ENCODE measurements at places on chromosomes 7 and 10. TPM values are rescaled to one million over a fixed set of nuclear protein-coding genes. Genes with fewer than 3 reads are reported as not detected.
A peak's percentile ranks its signal among the peaks of the same experiment; 100 is the strongest.

DNA sequence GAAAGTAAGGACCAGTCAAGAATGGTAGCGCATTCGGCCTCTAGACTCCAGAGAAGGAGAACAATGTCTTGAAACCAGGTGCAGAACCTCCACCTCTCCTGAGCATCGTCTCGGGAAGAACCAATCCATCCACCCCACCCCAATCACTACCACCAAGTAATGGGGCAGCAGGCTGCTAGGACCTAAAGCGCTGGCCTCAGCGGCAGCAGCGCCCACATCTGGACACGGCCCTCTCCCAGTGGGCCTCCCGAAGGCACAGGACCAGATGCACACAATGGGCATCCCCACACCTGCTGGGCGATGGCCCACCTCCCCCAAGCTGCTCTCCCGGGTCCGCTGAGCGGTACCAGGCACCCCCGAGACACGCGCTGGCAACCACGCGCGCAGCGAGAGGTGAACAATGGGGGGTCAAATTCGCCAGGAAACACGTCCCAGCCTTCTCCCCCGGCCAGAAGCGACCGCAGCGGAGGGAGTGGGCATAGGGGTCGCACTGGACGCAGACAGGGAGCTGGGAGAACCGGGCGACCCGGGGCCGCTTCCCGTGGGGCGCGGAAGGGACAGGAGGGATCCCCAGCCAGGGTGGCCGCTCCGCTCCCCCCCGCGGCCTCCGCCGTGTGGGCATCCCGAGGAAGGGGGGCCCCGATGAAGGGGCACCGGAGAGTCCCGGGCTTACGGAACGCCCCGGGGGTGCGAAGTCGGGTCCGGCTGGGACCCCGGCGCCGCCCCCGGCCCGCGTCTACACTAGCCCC is 506 bp downstream of the CTTNBP2 start:
- peak overlapping the region; percentile 92 for H3K4me3 ChIP-seq
- H3K36me3 ChIP-seq = no peaks in the 10 kb centered on the region
- peak; percentile 27 for DNase-seq

DNA sequence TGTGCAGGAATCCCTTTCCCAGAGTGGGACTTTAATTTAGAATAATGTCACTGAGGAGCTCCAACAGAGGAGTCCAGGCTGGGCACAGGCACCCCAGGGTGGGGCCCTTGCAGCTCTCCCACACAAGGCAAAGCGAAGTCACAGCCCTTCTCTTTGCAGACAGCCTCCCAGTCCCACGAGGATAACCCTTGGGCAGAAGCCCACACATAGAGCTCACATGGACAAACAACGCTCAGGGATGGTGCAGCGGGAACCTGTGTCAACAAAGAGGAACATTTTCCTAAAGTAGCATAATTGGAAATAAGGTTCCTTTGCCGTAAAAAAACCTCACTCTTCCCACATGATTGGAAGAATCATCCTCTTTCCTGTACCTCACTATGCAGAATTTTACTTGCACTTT is 29.3 kb upstream of the GGCT start:
- H3K27ac ChIP-seq = no peak overlapping the region
- no peak overlapping the region for H3K4me3 ChIP-seq
- no peak for DNase-seq

DNA sequence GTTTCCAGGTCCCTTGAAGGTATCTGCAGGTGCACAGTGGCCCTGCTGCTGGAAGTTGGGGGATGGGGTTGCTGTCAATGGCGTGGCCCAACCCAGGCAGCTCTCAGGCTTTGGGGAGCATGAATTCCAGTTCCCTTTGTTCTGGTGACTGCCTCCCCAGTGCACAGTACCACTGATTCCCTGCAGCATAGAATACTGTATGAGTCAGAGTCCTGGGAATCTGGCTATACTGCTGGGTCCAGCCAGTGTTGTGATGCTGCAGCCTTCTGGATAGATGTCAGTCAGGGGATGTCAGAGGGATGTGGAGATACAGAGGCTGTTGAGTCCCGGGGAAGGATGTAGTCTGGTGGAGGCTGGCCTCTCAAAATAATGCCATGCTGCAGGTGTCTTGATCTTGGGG is 99.3 kb downstream of the LANCL2 start:
- H3K4me3 ChIP-seq = no peak overlapping the region
- no peak for DNase-seq
- no peak overlapping the region for H3K27ac ChIP-seq
- no peaks in the 10 kb centered on the region for H3K4me1 ChIP-seq

GRCh38 chr7:142482891-142483658 is 225.2 kb upstream of the PRSS58 start:
- no peaks in the 10 kb centered on the region for H3K36me3 ChIP-seq
- peaks cover 3% of the 10 kb centered on the region for H3K27me3 ChIP-seq
- peak; percentile 79 for DNase-seq
- H3K27ac ChIP-seq = no peak overlapping the region

DNA sequence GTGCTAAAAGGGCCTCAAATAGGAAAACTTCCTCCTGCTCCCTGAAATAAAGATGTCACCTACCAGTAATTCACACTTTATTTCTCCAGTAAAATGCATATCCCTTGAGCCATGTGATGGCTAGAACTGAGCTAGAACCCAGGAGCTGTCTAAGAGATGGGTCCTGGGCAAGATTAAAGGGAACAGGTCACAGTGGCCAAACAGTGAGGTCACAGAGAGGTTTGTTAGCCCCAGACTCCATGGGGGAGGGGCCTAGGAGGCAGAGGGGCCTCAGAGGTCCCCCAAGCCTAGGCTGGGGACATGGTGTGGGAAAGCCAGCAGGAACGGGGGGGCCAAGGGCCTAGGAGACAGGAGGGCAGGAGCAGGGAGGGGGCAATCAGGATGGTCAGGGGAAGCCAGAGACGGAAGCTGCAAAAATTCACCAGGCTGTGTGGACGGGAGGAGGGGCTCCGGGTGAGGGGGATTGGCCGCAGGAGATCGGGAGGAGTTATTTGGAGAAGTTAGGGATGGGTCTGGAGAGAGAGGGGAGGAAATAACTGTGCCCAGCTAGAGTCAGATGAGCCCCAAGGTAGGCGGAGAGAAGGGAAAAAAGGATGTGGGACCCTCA is 3.3 kb downstream of the FBXO24 start:
- H3K27ac ChIP-seq = 0 out of 2 replicates have a peak overlapping the region, but pooled peaks have one; percentile 15
- peak overlapping the region; percentile 59 for H3K4me3 ChIP-seq
- H3K36me3 ChIP-seq = no peaks in the 10 kb centered on the region
- peaks cover 26% of the 10 kb centered on the region for H3K4me1 ChIP-seq
- peak; percentile 40 for DNase-seq

DNA sequence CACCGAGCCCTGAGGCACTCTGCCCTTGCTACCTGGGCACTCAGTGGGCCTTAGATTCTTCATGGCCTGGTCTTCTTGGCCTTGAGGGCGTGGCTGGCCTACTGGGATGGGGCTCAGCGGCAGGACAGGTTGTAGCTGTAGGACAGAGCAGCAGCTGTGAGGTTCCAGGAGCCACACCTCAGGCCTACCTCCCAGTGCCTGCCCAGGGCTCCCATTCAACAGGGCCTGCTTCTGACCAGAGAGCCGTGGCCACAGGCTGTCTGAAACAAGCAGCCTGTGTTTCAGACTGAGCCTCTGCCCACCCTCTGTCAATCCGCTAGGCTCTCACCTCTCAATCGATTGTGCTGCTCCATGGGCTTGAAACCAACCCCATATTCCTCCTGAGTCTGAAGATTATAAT is 928.0 kb upstream of the ZNF722 start:
- H3K4me3 ChIP-seq = no peak overlapping the region
- no peak overlapping the region for H3K27ac ChIP-seq
- H3K4me1 ChIP-seq = no peaks in the 10 kb centered on the region
- no peak for DNase-seq
- peaks cover 11% of the 10 kb centered on the region for H3K27me3 ChIP-seq

Gene CTNNA3
- 4.0 TPM for total RNA-seq

Gene PDE1C
- 0.55 TPM for total RNA-seq

Gene ZNF107
- total RNA-seq = 14.7 TPM

- H3K27me3 ChIP-seq = no peaks in the 10 kb centered on the region
- DNase-seq = no peak
- H3K27ac ChIP-seq = no peak overlapping the region
- no peaks in the 10 kb centered on the region for H3K36me3 ChIP-seq
These were observed 151.8 kb downstream of the SFMBT2 start for GRCh38 chr10:7258948-7259523.

- no peak for DNase-seq
- H3K4me1 ChIP-seq = no peaks in the 10 kb centered on the region
- H3K36me3 ChIP-seq = no peaks in the 10 kb centered on the region
- H3K27me3 ChIP-seq = peaks cover 90% of the 10 kb centered on the region
- H3K27ac ChIP-seq = no peak overlapping the region
These were observed 7.6 kb downstream of the WNT8B start for GRCh38 chr10:100470367-100470766.

DNA sequence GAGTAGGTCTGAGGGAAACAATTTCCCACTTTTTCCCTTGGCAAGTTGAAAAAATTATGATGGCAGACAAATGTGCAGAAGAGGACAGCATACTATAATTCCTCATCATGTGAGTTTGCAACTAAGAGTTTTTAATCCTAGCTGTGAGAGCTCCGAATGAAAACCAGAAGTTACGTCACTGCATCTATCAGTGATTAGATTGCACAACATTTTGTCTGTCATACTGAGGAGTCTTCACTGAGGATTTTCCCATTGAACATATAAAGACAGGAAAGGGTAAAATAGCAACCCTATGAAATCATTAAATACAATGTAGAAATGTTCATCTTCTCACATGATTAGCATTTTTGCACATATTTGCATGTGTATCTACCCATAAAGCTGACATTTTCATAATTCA is 45.8 kb downstream of the ZNF736 start:
- no peak for DNase-seq
- no peak overlapping the region for H3K4me3 ChIP-seq
- peaks cover 66% of the 10 kb centered on the region for H3K36me3 ChIP-seq
- H3K27me3 ChIP-seq = peaks cover 18% of the 10 kb centered on the region
- H3K27ac ChIP-seq = no peak overlapping the region

DNA sequence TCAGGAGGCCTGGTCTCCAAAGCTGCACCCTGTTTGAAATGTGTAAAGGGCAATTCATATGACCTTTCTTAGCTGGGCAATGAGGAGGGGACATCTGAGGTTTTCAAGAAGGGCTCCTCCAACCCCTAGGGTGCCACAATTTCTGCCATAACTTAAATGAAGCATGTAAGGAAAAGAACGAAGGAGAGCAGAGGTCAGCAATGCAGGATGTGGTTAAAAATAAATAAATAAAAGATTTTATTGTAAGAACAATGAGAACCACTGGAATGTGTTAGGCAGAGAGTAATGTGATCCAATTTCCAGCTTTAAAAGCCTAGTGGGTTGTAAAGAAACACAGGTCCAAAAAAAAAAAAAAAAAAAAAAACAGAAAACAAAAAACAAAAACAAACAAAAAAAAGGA is 673.1 kb downstream of the TNS3 start:
- no peak overlapping the region for H3K27ac ChIP-seq
- no peaks in the 10 kb centered on the region for H3K36me3 ChIP-seq
- no peak overlapping the region for H3K4me3 ChIP-seq
- no peaks in the 10 kb centered on the region for H3K4me1 ChIP-seq

- peaks cover 12% of the 10 kb centered on the region for H3K4me1 ChIP-seq
- peaks cover 20% of the 10 kb centered on the region for H3K27me3 ChIP-seq
- no peaks in the 10 kb centered on the region for H3K36me3 ChIP-seq
- no peak overlapping the region for H3K27ac ChIP-seq
These were observed 4.5 kb downstream of the AMZ1 start for GRCh38 chr7:2692543-2692942.

GRCh38 chr10:68212721-68213352 is 19.1 kb downstream of the ATOH7 start:
- DNase-seq = no peak
- H3K4me3 ChIP-seq = no peak overlapping the region
- no peak overlapping the region for H3K27ac ChIP-seq

- H3K36me3 ChIP-seq = no peaks in the 10 kb centered on the region
- no peak overlapping the region for H3K27ac ChIP-seq
- DNase-seq = peak; percentile 21
- no peak overlapping the region for H3K4me3 ChIP-seq
- no peaks in the 10 kb centered on the region for H3K27me3 ChIP-seq
These were observed 692.6 kb downstream of the ZWINT start for GRCh38 chr10:55668326-55668922.

- H3K4me3 ChIP-seq = no peak overlapping the region
- no peaks in the 10 kb centered on the region for H3K36me3 ChIP-seq
- no peak for DNase-seq
- no peaks in the 10 kb centered on the region for H3K27me3 ChIP-seq
- H3K27ac ChIP-seq = no peak overlapping the region
- peaks cover 22% of the 10 kb centered on the region for H3K4me1 ChIP-seq
These were observed 18.8 kb upstream of the VPS41 start for GRCh38 chr7:38927751-38928150.

- DNase-seq = no peak
- peaks cover 22% of the 10 kb centered on the region for H3K4me1 ChIP-seq
- no peaks in the 10 kb centered on the region for H3K27me3 ChIP-seq
- no peak overlapping the region for H3K4me3 ChIP-seq
These were observed 311.0 kb downstream of the GPAM start for GRCh38 chr10:111872591-111872990.

DNA sequence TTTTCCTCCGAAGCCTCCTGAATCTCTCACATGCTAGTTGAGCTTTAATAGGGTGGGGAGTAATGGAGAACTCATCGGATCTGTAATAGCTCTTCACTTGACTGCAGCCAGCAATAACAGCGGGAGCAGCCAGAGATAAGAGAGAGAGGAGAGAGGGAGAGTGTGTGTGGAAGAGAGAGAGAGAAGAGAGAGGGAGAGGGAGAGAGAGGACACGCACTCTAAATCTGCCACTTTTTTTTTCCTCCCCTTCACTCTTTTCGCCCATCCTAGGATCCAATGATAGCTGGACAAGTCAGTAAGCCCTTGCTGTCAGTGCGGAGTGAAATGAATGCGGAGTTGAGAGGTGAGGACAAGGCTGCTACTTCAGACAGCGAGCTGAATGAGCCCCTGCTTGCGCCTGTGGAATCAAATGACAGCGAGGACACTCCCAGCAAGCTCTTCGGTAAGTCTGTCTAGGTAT is 107.9 kb downstream of the POU6F2 start:
- no peak overlapping the region for H3K27ac ChIP-seq
- H3K4me3 ChIP-seq = peak overlapping the region; percentile 58
- peaks cover 55% of the 10 kb centered on the region for H3K4me1 ChIP-seq

- H3K36me3 ChIP-seq = no peaks in the 10 kb centered on the region
- H3K4me1 ChIP-seq = peaks cover 11% of the 10 kb centered on the region
- H3K27ac ChIP-seq = no peak overlapping the region
- no peaks in the 10 kb centered on the region for H3K27me3 ChIP-seq
- no peak for DNase-seq
These were observed 175.9 kb downstream of the PTN start for GRCh38 chr7:137167609-137168008.

DNA sequence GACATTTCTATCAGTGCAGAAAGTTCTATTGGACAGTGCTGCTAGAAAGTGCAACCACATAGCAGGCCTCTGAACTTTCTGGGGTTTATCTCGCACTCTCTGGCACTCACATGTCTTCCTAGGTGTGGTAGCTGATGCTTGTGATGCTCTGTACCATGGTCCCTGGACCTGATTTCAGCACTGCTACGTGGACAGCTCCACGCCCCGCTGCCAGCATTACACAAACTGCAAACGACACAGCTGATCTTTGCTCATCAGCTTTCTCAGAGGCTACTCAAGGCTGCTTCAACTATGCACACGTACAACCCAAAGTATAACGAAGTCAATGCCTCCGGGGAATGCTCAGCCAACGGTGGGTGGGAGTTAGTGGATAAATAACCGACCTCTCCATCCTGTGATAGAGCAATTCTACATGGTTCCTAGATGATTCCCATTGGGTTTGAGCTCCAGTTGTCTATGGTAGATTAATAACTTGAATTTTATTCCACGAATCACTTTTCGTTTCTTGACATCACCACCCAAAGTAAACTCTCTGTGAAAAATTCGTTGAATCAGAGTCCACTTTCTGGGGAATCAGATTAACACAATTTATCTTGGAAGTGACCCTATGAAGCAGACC is 302.5 kb downstream of the ACTR3B start:
- DNase-seq = peak; percentile 66
- no peaks in the 10 kb centered on the region for H3K27me3 ChIP-seq
- H3K4me1 ChIP-seq = no peaks in the 10 kb centered on the region
- no peak overlapping the region for H3K27ac ChIP-seq
